ENCODE measurements at places on chromosomes 13 and 19.

DNA sequence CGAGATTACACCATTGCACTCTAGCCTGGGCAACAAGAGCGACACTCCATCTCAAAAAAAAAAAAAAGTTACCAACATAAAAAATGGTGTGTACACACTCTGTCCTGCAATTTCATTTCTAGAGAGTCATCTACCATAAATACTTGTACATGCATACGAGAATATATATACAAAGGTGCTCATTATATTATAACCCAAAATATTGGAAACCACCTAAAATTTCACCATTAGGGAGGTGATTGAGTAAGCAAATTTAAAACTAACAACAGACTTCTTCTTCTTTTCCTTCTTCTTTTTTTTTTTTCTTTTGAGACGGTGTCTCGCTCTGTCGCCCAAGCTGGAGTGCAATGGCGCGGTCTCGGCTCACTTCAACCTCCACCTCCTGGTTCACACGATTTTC lies 7.4 kb upstream of the C5AR1 start:
- no peak for DNase-seq

DNA sequence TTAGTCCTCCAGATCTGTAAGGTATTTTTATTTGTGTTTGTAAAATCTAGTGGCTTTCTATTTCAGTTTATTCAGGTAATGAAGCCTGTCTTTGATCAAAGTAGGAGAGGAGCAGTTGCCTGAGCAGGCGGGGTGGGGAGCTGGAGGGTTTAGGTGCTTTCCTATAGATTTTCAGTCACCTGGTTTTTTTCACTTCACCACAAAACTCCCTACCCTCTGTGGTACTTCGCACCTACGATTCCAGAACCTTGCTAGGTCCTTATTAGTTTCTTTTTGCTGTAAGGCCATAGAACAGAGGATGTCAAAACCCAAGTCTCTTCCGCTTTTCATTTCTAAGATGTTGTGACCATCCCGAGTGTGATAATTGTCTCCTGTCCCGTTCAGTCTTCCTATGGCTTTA lies 26.6 kb downstream of the SLAIN1 start:
- no peak for DNase-seq

- no peak for DNase-seq
These were observed 523.5 kb upstream of the MIR17HG start for GRCh38 chr13:90824032-90824431.

- peak; percentile 52 for DNase-seq
These were observed 8.9 kb upstream of the CRTC1 start for GRCh38 chr19:18674616-18675015.

- DNase-seq = peak; percentile 86
These were observed 195.6 kb downstream of the GGACT start for GRCh38 chr13:100392709-100393630.

DNA sequence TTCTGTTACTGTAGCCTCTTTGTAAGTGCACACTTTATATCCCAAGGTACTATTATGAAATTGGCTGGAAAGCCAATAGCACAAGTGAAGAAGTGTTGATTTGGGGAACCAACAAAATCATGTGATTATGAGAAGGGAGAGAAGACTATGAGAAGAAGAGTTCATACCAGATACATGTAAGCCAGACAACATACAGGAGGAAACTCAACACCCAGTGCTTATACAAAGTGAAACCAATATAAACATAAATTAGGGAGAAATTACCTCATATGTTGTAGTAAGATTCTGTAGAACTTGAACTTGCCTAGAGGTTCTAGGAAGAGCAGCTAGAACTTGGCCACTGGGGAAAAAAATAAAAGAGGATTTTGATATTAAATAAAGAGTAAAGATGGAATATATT lies 17.4 kb downstream of the CPB2 start:
- no peak for DNase-seq

- DNase-seq = peak; percentile 8
These were observed 14.2 kb upstream of the ZFP30 start for GRCh38 chr19:37669450-37669914.

DNA sequence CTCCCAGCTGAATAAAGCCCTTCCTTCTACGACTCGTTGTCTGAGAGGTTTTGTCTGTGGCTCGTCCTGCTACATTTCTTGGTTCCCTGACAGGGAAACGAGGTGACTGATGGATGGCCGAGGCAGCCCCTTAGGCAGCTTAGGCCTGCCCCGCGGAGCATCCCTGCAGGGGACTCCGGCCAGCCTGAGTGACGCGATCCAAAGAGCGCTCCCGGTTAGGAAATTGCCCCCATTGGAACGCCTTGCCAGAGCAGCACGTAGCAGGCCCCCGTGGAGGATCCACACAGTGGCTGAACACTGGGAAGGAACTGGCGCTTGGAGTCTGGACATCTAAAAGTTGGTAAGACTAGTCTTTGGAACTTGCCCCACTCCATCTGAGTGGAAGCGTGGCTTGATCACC lies 296.8 kb upstream of the SGCG start:
- peak; percentile 4 for DNase-seq

GRCh38 chr13:22925881-22926747 lies 254.7 kb upstream of the SGCG start:
- DNase-seq = no peak

- DNase-seq = peak; percentile 74
These were observed 64.3 kb downstream of the CACNA1A start for GRCh38 chr19:13441810-13442512.

GRCh38 chr19:40594657-40595091 lies 6.5 kb upstream of the LTBP4 start:
- no peak for DNase-seq

DNA sequence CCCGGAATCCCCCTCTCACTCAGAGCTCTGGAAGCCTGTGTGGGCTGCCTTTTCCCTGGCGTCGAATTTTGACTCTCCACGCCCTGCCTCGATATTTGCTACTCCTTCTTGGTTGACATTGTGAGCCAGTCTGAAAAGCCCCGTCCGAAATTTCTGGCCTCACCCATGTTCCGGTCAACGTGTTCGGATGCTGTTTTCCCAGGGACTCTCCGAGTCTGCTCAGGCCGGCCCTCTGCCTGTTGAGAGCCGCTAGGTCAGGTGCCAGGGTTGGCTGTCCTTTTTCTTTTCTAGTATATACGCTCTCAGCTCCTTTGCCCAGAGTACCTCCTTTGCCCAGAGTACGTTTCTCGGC lies 6.8 kb upstream of the DGKH start:
- DNase-seq = peak; percentile 53

DNA sequence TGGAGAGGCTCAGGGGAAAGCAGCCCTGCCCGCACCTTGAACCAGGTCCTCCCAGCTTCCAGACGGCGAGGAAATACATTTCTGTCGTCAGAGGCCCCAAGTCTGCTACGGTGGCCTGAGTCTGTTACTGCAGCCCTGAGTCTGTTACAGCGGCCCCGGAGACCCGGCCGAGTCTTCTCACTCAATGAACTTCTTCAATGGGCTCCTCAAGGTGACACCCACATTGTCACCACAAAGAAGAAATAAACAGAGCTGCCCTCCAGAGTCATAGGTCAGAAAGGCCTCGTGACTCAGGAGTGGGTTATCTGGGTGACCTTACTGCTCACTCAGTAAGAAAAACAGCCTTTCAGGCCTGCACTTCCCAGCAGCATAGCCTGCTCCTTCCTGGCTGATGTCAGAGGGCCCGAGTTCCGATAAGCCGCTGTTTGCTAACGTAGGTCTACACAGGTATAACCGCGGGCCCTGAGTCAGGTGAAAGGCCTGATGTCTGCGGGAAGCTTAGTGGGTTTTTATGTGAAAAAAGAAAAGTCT lies 66.9 kb upstream of the TM9SF2 start:
- no peak for DNase-seq

DNA sequence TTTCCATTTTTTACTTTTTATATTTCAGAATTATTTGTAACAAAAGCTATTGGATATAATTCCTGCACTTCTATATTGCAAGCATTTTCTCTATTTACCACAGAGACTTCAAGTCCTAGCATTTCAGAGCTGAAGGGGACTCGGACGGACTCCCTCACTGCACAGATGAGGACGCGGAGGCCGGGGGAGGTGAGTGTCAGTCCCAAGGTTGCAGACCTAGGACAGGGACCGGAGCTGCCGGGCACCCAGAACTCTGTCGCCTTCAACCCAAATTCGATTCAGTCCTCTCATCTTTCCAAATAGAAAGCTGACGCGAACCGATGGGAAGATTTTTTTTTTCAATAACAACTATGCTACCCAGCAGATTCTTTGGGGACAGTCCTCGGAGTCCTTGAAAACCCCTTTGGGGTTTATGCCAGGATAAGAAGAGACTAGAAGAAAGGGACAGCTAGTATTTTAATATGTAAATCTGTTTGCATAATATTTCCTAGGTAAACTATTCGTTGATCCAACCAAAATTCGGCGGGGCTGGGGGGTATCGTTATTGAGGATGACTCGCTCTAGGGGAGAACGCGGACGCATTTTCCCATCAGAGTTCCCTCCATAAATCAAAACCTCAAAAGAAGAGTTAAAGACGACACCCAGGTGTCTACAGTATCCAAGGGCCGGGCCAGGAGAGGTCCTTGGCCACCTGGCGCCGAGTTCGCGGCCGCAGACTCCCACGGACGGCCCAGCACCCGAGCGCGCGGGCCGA lies 803 bp downstream of the FLT3 start:
- DNase-seq = no peak

DNA sequence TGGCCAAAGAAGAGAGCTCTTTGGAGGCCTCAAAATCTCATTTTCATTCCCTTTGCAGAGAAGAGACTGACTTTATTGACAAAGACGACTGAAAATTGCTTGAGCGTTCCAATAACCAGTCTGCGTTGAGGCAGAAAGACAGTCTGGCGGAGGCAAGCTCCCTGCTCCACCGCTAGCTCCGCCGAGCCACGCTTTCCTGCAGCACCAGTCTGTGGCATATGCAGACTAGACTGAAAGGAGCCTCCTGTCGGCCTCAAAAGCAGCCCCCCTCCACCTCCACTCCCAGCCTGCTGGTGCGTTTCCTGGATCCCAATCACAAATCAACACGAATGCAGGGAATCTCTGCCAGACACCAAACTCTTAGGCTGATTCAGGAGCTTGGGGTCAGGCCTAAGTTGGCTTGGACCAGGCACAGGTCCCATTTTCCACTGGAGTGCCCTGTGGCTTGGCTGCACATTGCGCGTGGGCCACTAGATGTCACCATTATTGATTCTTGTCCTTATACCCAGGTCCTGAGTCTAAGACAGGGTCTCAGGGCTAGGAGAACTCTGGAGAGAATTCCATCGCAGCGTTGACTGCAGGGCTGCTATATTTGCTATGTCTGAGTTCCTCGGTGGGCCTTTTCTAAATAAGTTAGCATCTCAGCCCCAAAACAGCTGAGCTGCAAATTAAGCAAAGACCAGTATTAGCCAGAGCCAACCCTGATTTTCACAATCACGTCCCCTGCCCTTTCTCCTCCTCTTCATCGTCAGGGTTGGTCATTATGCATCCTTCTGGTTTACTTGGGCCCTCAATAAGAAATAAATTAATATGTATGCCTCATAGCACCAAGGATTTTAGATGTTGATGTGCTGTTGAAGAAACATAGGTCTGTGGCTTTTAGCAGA lies 5.2 kb upstream of the ZNF507 start:
- peak; percentile 35 for DNase-seq
